ENCODE measurements at places on chromosomes 11 and 22.

GRCh38 chr22:23498811-23499798 is 81.0 kb downstream of the IGLL1 start:
- DNase-seq: no peak

GRCh38 chr11:131723088-131723487 is 352.7 kb downstream of the NTM start:
- no peak for DNase-seq

DNA sequence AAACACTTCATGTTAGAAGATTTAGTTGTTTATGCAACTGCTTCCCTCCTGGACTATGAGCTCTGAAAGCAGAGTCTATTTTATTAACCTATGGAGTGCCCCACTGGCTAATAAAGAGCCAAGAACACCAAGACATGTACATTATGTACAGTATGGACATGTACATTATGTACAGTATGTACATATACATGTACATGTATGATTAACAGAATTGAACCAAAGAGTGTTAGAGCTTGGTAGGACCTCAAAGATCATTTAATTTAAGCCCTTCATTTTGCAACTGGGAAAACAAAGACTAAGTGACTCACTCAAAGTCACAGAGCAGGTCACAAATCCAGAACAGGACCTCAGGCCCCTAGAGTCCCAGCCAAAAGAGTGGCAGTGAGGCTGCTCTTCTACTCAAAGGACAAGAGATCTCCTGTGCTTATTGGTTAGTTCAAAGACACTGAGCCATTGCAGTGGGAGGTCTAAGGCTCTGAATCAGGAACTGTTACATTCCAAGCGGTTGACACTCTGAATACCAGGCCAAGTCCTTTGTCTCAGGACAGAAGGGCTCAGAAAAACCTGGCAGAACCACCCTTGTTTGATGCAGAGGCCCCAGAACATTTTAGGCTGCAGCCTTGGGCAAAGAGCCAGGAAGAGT is 103.8 kb downstream of the FAM168A start:
- no peak for DNase-seq

DNA sequence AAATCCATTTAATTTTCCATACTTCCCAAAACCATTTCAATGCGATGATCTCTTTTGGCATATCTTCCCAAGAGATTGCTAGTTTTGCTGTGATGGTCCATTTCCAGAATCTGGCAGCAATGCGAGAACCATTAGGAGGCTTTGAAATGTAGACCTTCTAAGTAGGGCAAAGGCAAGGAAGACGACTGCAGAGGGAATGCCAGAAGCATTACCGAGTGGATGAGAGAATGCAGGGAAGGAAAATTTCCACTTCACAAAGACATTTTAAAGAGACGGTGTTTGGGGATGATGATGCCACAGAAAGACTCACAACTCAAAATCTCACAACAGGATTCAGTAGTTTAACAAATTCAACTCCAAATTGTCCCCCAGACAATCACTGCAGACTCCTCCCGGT is 471 bp upstream of the CEP126 start:
- DNase-seq: no peak

GRCh38 chr22:29212743-29213142 is 7.0 kb downstream of the EMID1 start:
- DNase-seq: no peak
